ENCODE measurements at places on chromosomes 4 and X. TPM values are rescaled to one million over a fixed set of nuclear protein-coding genes. Genes with fewer than 3 reads are reported as not detected.
A peak's percentile ranks its signal among the peaks of the same experiment; 100 is the strongest.

- DNase-seq, result peak; percentile 20
Observed at GRCh38 chr4:1765409-1766072, 27.6 kb upstream of the FGFR3 start.

DNA sequence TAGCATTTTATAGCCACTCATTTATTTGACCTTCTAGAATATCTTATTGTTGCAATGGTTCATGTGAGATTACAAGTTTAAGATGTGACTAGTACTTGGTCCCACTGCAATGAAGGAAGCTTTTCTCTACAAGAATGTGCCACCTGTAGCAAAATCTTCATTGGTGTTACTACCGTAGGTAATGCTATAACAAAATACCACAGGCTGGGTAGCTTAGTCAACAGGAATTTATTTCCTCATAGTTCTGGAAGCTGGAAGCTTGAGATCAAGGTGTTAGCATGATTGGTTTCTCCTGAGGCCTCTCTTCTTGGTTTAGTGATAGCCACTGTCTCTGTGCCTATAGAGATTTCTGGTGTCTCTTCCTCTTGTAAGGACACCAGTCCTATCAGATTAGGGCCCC lies 441.0 kb downstream of the GPM6A start:
- no peak for DNase-seq

- no peak for DNase-seq
Observed at GRCh38 chr4:56255820-56256219, 131.5 kb downstream of the AASDH start.

The TBCK gene
- total RNA-seq, result 18.1 TPM

DNA sequence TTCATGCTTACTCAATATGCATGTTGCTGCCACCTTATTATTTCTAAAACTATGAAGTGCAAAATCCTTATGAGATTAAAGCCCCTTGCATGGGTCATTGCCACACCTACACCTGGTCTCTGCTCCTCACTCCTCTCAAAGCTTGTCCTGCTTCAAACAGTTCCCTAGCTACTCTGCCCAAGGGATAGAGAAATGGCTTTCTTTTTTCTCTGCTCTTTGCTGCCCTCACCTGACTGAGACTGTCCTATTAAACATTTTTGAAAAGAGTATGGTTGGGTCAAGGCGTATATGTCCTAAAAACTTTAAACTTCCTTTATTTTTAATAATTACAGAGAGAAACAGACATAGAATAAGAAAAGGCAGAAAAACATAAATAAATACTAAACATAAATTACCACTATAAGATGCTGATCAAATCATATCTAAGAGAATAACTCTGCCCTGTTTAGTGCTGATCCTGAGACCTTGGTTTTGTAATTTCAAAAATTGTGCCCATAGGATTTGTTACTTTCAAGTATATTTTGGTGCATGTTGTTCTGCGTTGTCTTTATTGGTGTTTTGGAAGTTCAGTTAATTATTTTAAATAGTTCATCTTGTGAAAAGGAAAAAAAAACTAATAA lies 704.9 kb upstream of the PABPC4L start:
- peak; percentile 20 for DNase-seq

- no peak for DNase-seq
Observed at GRCh38 chr4:129804461-129804981, 708.6 kb downstream of the C4orf33 start.
